ENCODE measurements at places on chromosomes 13 and 19.

DNA sequence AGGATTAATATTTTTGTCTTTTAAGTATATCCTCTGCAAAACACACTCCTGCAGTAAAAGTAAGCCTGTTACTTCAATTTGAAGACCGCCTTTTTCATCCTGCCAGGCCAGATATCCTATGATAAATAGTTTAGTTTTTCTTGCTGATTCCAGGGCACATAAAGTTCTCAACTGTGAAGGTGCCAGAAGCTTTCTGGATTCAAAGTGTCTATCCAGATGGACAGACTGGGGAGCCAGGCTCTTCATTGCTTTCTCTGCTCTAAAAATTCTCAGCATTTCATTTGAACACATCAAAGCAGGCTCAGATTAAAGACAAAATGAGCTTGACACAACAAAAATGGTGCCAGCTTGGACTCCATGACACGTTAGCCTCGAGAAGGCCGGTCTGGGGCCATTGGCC, 53.6 kb upstream of the UBL3 start:
- no peak for DNase-seq

GRCh38 chr19:38022791-38023670, 116.0 kb downstream of the SIPA1L3 start:
- no peak for DNase-seq

DNA sequence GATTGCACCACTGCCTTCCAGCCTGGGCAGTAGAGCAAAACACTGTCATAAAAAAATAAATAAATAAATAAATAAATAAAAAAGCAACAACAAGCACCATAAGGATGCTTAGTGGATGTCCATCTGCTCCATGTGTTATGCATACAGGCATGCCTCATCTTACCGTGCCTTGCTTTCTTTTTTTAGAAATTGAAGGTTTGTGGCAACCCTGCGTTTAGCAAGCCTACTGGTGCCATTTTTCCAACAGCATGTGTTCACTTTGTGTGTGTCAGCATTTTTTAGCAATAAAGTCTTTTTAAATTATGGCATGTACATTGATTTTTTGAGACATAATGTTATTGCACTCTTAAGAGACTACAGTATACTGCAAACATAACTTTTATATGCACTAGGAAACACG, 68.3 kb downstream of the PEPD start:
- peak; percentile 23 for DNase-seq

DNA sequence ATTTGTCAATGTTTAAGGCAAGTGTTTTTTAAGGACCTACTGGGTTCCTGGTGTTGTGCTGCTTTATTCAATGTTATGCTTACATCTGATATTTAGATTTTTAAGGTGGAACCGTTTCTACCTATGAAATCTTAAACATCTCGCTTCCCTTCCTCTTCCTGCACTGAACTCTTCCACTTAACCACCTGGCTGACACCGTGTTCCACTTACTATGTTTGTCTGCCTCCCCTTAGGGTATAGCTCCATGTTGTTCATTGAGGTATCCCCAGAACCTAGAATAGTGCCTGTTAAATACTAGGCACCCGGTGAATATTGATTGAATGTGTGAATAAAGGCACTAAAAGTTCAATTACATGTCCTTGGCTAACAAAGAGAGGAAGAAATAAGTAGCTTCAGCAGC, 104.9 kb downstream of the RNF17 start:
- DNase-seq, result no peak

DNA sequence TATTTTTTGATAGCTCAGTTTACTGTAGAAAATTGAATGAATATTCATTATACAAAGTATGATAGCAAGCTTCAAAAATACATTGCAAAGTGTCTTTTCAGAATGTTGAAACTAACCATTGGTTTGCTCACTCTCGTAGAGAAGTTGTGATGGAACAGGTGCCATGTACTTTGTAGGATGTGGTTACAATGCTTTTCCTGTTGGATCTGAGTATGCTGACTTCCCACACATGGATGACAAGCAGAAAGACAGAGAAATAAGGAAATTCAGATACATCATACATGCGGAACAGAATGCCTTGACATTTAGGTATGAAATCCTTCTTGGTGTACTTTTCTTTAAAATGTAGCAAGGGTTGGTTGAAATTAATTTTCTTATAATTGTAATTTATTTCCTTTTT, 30.5 kb downstream of the CDADC1 start:
- no peak for DNase-seq

- DNase-seq, result no peak
These were observed 5.8 kb upstream of the FRY start for GRCh38 chr13:32025730-32026129.

DNA sequence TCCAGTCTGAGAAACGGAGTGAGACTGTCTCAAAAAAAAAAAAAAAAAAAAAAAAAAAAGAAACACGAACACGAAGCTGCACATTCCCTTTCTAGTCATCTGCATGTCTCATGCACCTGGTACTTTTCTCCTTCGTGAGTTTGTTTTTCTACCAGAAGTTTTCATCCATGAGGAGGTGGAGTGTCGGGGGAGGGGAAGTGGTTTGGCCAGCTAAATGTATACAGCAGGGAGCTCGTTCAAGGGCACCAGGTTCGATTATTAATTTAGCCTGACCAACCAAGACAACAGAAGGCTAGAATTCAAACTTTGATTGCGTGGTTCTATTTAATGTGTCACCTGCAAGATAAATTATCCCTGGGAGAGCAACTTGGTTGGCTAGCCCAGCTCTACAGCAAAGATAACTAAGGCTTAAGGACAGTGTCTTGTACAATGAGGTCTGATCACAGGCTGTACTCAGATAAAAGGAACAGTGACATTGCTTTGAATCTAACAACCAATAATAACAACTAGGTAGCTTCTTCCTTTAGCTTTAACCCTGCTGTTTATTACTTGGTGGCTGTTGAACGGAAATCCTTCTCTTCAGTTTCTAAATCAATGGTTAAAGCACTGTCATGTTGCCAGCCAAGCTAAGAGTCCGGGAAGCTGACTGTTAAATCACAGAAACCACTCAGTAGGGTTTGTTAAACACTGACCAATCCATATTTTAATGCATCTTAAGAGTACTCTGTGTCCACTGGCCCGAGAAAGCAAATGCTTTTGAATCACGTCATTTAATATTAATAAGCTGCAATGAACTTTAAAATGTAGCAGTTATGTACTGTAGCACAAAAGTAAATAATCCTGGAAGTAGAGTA, 98.4 kb upstream of the STARD13 start:
- DNase-seq, result no peak

- no peak for DNase-seq
These were observed 226.7 kb downstream of the RFC3 start for GRCh38 chr13:34044660-34045080.

- DNase-seq, result peak; percentile 8
These were observed 607.6 kb downstream of the FGF9 start for GRCh38 chr13:22278336-22278929.

DNA sequence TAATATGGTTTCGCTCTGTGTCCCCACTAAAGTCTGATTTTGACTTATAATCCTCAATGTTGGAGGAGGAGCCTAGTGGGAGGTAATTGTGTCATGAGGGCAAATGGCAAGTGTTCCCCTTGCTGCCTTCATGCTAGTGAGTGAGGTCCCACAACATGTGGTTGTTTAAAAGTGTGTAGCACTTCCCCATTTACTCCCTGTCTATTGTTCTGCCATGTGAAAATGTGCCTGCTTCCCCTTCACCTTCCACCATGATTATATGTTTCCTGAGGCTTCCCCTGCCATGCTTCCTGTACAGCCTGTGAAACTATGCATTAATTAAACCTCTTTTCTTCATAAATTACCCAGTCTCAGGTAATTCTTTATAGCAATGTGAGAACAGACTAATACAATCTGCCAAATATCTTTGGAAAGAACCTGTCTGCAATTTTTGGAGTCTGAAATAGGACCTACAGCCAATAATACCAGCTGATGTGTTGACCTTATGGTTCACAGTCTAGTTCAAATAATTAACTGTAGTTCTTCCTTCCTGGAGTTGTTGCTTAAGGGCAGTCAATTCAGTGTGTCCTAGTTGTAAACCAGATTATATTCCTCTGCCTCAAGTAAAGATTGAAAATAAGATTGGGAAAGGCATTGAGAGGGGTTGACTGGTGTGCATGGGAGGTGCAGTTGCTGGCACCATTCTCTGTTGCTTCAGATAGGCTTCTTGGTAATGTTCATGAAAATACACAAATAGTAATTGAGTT, 1442.9 kb downstream of the SLITRK1 start:
- DNase-seq, result no peak

- no peak for DNase-seq
These were observed 728.4 kb downstream of the SLITRK1 start for GRCh38 chr13:83153848-83154247.

GRCh38 chr13:91050970-91051369, 296.5 kb upstream of the MIR17HG start:
- DNase-seq, result no peak
